ENCODE measurements at places on chromosomes 3 and 15.

GRCh38 chr3:25424614-25425013 is 3.4 kb upstream of the RARB start:
- DNase-seq, result no peak

GRCh38 chr3:145182196-145182911 is 978.6 kb downstream of the PLOD2 start:
- DNase-seq, result no peak

DNA sequence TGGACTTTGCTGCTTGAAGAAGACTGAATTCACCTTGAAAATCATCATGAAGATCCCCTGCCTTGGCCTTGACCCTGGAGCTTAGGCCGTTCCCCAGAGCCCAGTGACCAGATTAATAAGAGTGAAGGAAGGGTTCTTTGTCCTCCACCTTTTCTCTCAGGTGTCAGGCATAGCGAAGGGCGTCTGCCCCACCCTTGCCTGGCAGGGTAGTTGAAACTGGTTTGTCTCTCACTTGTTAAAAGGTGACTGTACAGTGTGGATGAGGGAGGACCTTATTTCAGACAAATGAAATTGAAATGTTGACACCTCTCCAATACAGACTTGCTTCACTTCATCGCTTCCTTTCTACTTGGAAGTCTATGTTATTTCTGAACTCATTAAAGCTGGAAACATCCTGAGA is 223.7 kb upstream of the BHLHE40 start:
- no peak for DNase-seq

GRCh38 chr15:51416129-51416528 is 74.7 kb downstream of the GLDN start:
- DNase-seq, result no peak

GRCh38 chr3:132432639-132433038 is 15.3 kb downstream of the DNAJC13 start:
- no peak for DNase-seq

GRCh38 chr3:197471221-197472010 is 84.4 kb downstream of the BDH1 start:
- no peak for DNase-seq

- peak; percentile 46 for DNase-seq
Measured at GRCh38 chr15:63601026-63601703, 4.0 kb downstream of the FBXL22 start.

GRCh38 chr3:64687781-64688604 is at the start of gene ADAMTS9:
ADAMTS9 (minus strand) TSS chr3:64688000; CDS start chr3:64687657, 343 bp downstream.
- DNase-seq, result no peak

DNA sequence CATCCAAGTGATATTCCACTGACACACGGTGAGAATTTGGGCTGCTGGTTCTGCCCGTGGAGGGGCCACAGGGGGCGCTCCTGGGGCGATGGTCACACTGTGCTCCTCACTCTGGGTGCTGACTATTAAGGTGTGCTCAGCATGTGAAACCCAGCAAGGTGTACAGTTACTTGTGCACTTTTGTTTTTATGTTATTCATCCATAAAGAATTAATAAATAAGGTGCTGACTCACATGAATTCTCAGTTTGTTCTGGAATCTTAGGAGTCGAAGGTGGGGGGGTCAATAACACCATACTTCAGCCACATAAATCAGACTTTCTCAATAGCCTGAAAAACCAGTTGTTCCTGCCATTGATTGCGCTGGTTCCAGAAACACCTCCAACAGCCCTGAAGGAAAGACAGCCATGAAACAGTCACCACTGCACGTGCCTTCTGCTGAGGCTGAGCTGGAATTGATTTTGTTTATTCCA is 53.5 kb upstream of the SPATA12 start:
- no peak for DNase-seq

- no peak for DNase-seq
Measured at GRCh38 chr15:35209838-35210237, 124.7 kb upstream of the NANOGP8 start.

DNA sequence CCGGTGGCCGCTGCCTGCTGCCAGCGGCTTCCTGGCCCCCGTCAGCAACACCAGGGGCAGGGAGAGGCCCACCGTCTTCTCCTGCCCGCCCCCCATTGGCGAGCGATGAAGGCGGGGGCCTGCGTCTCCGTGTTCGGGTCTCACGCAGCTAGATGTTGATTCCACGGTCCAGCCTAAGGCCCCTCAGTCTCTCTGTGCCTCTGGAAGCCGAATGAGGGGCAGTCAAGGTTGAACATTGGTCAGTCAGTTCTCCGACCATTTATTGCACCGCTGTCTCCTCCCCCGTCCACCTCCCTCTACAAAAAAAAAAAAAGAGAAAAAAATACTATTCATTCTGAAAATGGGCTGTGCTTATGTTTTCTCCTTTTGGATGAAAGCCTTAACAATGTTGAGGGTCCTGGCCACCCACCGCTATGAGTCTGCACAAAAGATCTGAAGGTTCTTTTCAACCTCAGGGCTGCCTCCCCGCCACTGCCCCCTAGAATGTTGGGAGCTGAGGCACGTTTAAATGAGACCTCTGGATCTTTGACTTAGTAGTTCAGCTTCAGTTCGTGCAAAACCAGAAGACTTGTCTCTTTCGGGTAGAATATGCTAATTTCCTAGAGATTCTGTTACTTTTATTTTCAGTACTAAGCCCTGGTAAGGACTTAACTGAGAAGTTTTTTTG is 736 bp downstream of the IREB2 start:
- DNase-seq, result no peak

- no peak for DNase-seq
Measured at GRCh38 chr3:128494367-128494650, 1.3 kb upstream of the GATA2 start.

DNA sequence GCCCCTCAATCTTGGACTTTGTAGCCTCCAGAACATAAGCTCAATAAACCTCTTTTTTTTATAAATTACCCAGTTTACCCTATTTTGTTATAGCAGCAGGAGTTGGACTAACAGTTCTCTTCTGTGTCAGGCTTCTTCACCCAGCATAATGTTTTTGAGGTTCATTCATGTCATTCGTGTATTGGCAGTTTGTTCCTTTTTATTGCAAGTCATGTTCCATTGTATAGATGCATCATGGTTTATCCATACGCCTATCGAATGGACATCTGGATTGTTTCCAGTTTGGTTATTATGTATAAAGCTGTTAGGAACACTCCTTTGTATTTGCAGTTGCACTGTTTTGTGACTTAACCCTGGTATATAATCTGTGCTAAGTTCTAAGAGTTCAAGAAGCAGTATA is 39.8 kb downstream of the NR1D2 start:
- DNase-seq, result no peak

- no peak for DNase-seq
Measured at GRCh38 chr15:42332331-42332730, 27.0 kb upstream of the CAPN3 start.

DNA sequence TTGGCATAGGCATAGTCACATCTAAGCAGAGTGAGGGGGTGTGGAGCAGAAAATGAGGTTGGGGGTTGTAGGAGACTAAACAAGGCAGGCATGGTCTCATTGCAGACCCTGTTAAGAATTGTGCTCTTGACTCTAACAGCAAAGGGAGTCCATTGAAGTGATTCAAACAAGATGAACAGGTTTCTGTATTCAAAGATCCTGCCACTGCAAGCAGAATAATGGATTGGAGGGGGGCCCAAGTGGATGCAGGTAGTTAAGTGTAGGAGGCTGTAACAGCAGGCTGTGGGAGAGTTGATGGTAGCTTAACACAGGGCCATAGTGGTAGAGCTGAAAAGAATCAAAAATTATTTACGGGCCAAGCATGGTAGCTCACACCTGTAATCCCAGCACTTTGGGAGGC is 34.4 kb downstream of the CASR start:
- no peak for DNase-seq

- DNase-seq, result no peak
Measured at GRCh38 chr3:47617086-47618010, 38.7 kb upstream of the CSPG5 start.

DNA sequence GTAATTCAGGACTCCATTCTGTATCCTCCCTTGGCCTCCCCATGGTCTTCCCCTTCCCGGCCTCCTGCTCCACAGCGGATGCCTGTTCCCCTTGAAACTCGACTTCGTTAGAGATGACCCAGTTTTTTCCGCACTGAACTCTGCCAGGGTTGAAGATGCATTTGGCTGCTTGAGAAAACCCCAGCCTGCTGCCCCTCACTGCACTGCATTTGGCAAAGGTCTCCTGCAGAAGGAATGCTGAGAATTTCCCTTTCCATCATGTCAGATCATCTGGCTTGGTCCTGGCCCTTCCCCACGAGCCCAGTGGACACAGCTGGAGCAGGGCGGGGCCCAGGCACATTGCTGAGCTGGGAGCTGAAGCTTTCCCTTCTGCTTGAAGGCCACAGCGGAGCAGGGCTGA is 37.6 kb upstream of the RGMA start:
- DNase-seq, result no peak

GRCh38 chr3:70010346-70010745 is 10.8 kb downstream of the SAMMSON start:
- DNase-seq, result no peak

DNA sequence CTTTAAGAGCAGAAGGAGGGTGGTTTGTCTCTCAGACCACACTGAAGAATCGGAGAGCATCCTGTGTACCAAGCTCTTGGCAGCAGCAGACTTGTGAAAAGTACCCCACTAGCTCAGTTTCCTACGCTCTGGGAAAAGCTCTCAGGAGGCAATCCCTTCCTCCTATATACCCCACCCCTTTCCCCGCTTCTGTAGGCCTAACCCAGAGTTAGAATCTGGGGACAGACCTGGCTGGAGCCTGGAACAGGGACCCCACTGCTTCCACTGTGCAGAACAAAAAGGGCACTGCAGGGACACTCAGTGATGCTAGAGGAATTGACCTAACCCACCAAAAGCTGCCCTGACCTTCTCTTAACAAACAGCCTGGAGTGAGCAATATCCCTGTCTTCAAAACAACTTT is 70.0 kb upstream of the CCDC39 start:
- DNase-seq, result no peak

DNA sequence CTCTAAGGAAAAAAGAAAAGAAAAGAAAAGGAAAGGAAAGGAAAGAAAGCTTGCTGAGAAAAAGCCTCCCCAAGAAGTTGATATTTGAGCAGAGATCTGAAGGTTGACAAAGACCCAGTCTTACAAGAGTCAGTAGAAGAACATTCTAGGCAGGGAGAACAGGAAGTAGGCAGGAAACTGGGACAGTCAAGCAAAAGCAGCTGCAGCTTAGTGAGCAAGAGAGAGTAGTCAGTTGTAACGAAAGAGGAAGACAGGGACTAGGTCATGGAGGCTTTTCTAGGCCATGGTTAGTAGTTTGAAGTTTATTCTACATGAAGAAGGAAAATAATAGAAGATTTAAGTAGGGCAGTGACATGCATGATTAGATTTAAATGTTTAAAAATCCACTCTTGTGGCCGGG is 31.8 kb upstream of the KLHL6 start:
- DNase-seq, result peak; percentile 25

- DNase-seq, result no peak
Measured at GRCh38 chr3:13574798-13575451, 26.0 kb downstream of the FBLN2 start.

GRCh38 chr3:179324270-179324754 is 1.5 kb downstream of the ZNF639 start:
- DNase-seq, result peak; percentile 38

- DNase-seq, result no peak
Measured at GRCh38 chr15:41622901-41623300, 37.3 kb upstream of the MGA start.

DNA sequence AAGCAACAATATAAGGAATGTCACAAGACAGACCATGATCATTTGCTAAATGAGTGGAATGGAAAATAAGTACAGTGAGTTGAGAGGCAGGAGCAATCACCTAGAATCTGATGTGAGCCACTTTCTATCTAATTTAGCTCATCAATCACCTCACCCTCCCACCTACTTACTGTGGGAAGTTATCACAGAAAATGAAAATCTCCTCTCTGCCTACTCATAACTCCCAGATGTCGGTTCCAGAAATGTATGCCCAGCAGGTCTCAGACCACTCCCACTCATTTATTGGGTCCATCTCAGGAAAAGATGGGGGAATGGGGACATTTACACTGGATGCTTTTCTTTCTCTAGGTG is 270.9 kb downstream of the FHIT start:
- no peak for DNase-seq

DNA sequence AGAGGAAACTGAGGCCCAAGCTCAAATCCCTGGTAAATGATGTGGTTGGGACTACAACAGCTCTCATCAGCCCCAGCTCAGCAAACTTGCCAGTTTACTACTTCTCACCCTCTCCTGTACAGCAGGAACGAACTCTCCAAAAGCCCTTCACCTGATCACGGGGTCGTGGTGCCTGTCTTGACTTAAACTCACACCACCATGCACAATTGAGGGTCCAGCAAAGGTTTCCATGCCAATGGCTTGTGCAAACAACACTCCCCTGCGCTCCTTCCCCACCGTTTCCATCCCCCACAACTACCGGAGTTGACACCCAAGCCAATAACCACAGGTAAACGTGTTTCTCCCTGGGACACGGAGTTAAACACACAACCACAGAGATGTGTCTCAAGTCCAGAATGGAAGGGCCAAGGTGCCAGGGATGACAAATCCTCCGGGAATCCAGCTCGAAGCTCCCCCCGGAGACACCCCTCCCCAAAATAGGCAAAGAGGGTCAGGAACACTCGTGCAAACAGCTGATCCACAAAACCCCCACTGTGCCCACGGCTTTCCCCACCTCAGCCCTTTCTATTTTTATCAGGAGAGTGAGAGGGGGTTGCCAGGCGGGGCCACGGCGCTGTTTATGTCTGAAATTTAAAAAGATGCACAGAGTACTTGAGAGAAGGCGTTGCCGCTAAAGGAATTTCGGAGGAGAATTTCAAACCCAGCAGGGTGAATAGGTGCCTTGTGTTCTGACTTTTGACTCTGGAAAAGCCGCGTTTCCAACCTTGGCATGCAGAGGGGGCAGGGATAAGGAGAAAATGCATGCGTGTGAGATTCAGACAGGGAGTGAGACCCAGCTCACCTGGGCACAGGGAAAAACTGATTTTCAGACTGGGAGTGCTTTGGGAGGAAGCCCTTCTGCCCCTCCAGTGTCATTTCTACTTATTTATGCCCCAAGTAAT is 10.6 kb upstream of the ACAN start:
- DNase-seq, result no peak

DNA sequence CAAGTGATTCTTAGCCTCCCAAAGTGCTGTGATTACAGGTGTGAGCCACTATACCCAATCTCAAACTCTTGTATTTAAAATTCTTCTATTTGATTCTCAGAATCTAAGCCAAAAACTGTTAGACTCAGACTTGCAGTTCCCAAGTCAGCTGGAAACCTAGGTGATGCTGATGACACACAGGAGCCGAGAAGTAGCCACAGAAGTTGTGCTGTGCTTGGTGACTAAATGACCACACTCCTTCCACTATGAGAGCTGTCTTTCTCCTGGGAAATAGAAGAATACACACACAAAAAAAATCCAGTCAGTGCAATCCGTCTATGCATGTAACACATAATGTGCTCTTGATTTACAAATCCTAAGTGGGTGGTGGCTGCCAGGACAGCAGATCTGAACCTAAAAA is 33.9 kb downstream of the ILDR1 start:
- DNase-seq, result no peak

DNA sequence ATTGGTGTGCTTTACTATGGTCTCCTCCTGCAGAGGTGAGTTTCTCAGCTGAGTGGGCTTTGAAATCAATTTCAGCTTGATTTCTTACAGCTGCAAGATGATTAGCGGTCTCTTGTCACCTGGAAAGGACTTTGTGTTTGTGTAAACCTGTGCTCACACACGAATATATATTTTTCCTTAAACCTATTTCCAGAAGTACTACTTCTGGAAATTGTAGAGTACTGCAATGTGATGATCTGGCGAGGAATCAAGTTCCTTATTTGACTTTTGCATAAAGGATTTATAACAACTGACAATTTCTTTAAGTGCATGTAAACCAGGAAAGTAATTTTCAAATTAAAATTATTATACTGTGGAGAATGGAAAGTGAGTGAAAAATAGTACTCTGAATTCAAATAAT is 2.1 kb downstream of the MCTP2 start:
- no peak for DNase-seq

GRCh38 chr3:120681506-120682038 is 467 bp downstream of the HGD start:
- no peak for DNase-seq

All from stimulated activated naive CD4-positive, alpha-beta T cell (primary cell).